NCI-H1694 (cell line): ENCODE measurements at places on chromosomes 4 and X.
A peak's percentile ranks its signal among the peaks of the same experiment; 100 is the strongest.

GRCh38 chrX:131821945-131822622 lies 201.0 kb upstream of the STK26 start:
- DNase-seq, result no peak

DNA sequence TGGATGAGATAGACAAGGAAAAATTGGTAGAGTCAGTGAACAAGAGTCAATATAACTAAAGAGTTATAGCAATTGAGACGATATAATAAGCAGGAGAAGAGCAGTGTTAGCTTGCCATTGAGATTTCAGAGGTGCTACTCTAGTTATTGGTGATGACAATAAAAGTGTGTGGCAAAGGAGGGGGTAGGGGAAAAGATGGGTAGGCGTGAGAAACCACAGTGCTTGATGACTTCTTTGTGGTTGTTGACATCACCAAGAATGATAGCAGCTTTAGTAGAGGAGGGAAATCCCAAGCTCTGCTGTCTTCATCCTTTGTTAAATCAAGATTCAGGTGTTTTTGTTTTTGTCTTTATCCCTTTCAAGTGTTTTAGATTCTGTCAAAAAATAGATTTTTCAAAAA lies 179.9 kb upstream of the PPP3CA start:
- DNase-seq, result no peak

DNA sequence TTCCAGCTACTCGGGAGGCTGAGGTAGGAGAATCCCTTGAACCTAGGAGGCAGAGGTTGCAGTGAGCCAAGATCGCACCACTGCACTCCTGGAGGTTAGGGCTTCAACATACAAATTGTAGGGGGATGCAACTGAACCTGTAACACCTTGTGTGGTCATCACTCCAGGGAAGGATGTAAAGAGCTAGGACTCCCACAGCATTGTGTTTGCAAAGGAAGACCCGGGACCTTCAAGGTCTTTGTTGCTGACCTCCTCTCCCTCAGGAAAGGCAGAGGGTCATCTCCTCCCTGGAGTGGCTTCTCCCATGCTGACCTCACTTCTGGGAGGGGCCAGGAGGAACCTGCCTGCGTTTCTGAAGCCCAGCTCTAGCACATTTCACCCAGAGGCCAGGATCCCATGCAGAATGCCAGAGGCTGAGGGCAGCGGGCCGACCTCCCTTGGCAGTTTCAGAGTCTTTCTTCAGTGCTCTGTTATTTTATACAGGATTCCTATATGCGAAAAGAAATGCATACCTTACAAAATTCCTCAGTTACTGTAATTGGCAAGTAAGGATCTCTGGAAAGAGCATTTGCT lies 80.2 kb downstream of the HTRA3 start:
- DNase-seq, result no peak

DNA sequence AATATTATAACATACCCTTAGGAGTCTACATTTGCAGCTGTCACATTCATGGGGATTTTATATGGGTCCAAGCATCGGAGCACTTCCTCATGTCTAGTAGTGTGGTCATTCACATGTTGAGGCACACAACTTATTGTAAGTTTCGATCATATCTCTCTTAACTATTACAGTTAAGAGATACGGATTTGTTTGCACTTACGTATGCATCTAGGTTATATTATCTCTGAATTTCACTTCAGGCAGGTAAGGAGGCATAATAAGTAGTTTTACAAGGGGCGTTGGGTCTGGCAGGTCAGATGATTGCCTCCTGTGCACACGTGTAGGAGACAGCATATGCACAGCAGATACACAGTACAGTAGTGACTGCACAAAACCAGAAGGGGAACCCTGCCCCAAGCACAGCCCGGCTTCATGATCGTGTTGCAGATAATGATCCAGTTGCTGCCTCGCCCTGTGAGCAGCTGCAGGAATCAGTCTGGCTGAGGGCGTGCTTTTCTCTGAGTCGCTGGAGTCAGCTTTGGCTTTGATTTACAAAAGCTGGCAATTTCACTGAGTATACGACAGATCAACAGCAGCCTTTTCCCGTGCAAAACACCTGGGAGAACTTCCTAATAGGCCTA lies 302.9 kb upstream of the GATB start:
- peak; percentile 20 for DNase-seq

GRCh38 chrX:24902806-24903205 lies 113.0 kb downstream of the ARX start:
- DNase-seq, result no peak

DNA sequence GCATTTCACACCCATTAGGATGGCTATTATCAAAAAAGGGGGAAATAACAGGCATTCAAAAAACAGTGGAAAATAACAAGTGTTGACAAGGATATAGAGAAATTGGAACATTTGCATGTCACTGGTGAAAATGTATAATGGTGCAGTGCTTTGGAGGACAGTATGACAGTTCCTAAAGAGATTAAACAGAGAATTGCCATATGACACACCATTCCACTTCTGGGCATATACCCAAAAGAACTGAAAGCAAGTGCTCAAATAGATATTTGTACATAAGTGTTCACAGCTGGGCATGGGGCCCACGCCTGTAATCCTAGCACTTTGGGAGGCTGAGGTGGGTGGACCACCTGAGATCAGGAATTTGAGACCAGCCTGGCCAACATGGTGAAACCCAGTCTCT lies 348.1 kb downstream of the NR3C2 start:
- no peak for DNase-seq
